ENCODE measurements at places on chromosomes 6 and 20.

DNA sequence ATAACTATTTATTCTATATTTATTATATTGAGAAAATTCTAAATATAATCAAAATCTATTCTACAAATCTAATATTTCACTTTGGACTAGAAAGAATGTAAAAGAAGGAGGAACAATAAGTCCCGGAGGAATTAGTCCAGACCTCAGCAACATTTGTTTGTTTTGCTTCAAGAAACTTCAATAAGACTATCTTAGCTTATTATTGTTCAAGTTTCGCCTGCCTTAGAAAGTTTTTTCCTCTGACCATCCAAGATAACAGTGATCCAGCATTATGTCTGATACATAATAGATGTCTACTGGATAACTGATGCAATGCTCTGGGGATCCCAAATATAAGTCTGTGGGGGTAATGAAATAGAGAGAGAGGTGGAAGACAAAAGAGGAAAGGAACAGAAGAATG is 28.7 kb upstream of the NT5E start:
- no peak for DNase-seq

DNA sequence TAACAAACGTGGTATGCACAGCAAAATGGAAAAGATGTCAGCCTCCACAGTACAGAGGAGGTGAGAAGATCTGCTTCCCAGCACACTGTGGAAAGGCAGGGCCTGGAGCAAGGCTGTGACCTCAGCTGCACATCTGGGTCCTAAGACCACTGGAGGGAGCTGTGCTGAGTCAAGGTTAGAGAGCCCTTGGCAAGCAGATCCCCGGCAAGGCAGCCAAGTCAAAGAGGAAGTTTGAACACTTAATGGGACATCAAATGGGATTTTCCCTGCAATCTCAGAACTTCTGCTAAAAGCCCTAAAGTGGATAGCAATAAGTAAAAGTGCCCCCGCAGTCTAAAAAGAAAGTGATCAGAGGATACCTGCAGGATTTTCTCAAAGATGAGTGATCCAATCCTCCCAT is 39.5 kb downstream of the UNC5CL start:
- DNase-seq = peak; percentile 64

DNA sequence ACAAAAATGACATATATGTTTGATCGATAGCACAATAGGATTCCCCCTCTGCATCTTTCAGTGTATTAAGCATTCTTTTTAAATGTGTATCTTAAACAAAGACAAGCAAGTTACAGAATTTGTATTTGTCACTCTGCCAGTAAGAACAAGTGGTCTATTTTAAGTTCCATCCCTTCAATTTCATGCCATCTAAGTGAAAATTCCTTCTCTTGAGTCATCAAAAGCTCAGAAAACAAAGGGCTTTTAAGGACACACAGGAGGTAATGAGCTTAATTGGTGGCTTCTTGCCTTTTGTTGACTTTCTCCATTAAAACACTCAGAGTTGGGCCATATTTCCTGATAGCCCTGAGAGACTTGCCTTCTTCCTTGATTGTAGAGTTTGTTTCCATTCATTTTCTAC is 547.8 kb downstream of the TENT5A start:
- DNase-seq = no peak

DNA sequence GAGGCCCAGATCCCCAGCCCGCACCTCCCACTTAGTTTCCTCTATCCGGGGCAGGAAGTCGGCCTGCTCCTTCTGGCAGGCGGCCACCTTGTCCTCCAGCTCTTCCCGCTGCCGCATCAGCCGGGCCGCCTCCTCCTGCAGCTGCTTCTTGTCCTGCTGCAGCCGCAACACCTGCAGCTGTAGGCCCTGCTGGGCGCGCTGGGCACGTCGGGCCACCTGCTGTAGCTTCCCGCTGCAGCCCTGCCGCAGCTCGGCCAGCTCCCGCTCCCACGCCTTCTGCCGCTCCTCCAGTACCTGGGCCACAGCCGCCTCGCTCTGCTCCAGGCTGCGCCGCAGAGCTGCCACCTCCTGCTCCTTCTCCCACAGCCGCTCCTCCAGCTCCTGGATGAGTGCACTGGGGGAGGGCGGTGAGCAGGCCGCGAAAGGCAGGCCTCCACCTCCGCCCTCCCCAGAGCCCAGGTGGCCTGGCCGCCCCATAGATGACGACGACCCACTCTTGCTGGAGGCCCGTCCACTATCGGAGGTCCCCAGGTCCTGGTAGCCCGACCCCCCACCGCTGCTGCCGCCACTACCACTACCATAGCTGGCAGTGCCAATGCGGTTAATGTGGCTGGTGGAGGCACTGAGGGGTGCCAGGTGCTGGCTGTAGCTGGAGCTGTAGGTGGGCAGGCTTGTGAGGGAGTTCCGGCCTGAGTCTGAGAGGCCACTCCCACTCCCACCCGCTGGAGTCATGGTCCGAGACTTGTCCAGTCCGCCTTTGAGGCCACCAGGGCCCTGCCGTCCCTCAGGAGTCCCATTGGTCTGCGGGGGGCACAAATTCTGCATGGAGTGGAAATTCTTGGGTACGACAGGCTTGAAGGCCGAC is 6.0 kb upstream of the FASTKD5 start:
- no peak for DNase-seq

DNA sequence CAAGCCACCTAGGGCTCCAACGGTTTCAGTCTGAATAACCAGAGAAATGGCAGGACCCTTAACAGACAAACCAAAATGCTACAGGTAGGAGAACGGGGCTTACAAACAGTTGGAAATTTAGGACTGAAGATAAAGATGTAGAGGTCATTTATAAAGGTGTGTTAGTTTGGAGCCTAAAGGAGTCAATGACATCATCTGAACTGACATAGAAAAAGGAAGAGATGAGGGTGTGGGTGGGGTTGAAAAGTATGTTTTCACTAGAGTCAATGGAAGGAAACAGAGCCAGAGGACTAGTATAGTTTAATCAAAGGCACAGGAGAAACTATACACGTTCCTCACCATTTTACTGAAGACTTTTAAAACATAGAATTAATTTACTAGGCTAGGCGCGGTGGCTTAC is 71.0 kb upstream of the FOXO3 start:
- DNase-seq = no peak

DNA sequence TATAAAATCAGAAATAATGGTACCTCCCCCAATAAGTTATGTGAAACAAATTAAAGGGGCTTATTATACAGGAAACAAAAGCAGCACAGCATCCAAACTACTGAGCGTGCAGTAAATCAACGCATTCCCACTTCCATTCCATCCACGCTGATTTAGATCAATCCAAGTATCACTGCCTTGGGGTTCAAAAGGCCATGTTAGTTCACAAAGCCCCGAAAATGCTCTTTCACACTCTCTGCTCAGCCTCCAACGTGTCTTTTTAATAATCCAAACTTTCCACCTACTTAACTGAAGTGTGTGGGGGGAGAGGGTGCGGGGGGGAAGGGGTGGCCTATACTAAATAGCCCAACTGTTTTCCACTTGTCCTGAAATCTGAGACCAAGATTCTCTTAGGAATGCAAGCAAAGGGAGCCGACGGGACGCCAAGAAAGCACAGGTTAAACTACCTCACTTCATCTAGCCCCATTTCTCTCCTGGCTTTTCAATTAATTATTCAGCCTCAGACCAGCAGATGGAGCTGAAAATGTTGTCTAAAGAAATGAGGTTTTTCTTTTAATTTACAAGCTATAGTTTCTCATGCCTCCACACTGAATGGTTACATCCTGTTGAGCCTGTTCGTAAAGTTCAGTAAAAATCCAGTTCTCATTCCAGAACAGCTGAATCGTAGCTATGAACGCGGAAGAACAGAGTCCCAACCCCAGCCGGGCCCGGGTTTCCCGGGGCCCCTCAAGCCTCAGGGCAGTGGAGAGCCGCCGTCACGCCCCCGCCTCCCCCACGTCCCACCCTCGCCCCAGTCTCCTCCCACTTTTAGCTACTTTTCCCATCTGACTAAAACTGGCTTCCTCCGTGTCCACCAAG is 1.0 kb upstream of the NXT1 start:
- peak; percentile 54 for DNase-seq

GRCh38 chr6:52641388-52641787 is 29.5 kb upstream of the TMEM14A start:
- no peak for DNase-seq

DNA sequence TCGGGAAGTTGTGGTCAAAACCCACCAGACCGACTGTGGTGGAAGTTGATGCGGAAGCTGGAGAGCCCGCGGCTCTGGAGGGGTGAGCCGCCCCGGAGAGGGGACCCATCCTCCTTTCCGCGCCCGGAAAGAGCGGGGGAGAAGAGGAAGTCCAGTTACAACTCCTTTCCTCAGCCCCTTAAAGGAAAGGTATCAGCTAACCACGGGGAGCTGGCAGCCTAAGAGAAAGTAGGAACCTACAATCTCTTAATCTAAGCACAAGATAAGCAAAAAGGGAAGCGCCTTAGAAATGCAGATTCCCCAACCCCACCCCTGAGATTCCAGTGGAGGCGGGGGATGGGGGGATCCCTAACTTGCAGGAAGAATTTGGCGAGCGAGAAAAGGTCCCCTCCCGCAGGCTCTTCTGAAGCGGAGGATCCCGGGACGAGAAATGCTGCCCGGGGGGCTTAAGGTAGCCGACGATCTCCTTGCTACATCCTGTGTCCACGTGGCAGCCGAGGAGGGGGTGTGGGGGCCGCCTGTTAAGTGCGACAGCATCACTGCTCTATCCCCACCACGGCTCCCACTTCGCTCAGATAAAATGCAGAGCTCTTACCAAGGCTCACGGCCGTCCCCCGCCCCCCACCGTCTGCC is 87.5 kb downstream of the ZFP64 start:
- peak; percentile 78 for DNase-seq

Data from HTR-8/SVneo (cell line).